AG09319 (cell line): ENCODE measurements at places on chromosomes 2 and 18.

- no peak for DNase-seq
Measured at GRCh38 chr2:223148516-223148915, 96.5 kb downstream of the KCNE4 start.

DNA sequence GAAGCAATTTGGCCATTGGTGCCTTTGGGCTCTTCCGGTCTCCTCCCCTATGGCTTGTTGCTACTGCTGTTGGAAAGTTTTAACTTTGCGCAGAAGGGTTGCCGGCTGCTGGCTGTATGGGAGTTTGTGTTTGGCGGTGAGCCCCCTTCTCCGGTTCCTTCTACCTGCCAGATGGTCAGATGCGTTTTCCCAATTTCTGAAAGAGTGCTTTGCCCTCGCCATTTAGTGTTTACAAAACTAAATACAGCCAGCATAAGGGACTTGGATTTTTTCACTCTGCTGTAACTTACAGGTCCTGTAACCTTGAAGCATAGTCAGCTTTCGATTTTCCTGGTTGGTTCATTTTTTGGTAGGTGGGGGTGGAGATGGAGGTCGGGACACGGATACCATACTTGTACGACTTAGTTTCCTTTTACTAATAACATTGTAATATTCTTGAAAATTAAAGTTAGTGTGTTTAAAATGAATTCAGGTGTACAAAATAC, 604 bp downstream of the COQ10B start:
- DNase-seq, result peak; percentile 76

- DNase-seq, result no peak
Measured at GRCh38 chr18:29146068-29146467, 969.1 kb upstream of the CDH2 start.

DNA sequence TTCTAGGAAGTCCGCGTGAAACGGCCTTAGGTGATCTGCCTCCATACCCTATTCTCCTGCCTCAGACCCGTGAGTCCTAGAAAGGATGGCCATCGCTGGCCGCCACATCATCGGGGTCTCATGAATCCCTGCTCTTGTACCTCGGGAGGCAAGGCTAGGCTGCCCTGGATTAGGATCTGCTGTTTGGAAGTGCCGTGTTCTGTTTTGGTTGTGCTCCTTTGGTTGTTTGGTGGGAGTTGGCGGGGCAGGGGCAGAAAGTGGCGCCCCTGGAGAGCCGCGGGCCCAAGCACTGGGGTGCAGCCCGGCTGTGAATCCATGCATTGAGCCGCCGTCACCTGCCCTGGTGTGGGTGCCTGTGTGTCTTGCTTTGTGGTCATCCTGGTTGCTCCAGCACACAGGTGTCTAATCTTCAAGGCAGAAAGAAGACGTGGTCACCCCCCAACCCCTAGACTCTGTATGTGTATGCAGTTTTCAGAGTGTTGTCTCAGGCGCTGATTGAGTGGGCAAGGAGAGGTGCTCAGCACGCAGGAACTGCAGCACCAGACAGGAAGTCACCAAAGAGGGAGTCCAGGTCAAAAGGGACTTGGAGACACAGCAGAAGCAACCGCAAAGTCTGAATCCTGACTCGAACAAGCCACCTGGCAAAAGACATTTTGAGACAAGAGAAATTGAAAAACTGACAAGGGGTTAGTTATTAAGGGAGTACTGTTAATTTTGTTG, 80.0 kb upstream of the LDLRAD4 start:
- no peak for DNase-seq

GRCh38 chr2:10325278-10326145, 22.8 kb downstream of the HPCAL1 start:
- DNase-seq, result no peak

- DNase-seq, result no peak
Measured at GRCh38 chr2:209719034-209719433, 52.6 kb upstream of the UNC80 start.

DNA sequence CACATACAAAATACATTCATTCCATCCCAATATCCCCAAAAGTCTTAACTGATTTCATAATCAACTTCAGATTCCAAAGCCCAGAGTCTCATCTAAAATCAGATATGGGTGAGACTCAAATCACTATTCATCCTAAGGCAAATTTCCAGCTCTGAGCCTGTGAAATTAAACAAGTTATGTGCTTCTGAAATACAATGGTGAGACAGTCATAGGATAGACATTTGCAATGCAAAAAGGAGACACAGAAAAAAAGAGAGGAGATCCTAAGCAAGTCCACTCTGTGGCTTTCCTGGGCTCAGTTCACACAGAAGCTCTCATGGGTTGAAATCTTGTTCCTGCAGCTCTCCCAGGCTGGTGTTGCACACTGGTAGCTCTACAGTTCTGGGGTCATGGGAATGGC, 18.3 kb downstream of the ZNF892 start:
- DNase-seq, result no peak

DNA sequence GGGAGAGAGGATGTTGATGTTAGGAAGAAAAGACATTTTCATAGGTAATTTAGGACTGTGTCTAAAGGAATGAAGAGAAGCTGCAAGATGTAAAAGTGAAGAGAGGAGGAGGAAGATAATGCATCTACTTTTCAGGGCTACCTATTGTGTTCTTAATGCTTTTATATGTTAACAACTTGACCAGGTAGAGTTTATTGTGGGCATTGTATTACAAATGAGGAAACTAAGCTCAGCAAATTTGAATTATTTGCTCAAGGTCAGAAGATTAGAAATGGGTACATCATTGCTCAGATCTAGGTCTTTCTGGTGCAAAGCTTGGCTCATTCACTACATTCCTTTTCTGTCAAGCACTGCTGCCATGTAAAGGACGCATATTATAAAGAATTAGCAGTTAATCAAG, 441.7 kb downstream of the THSD7B start:
- no peak for DNase-seq

DNA sequence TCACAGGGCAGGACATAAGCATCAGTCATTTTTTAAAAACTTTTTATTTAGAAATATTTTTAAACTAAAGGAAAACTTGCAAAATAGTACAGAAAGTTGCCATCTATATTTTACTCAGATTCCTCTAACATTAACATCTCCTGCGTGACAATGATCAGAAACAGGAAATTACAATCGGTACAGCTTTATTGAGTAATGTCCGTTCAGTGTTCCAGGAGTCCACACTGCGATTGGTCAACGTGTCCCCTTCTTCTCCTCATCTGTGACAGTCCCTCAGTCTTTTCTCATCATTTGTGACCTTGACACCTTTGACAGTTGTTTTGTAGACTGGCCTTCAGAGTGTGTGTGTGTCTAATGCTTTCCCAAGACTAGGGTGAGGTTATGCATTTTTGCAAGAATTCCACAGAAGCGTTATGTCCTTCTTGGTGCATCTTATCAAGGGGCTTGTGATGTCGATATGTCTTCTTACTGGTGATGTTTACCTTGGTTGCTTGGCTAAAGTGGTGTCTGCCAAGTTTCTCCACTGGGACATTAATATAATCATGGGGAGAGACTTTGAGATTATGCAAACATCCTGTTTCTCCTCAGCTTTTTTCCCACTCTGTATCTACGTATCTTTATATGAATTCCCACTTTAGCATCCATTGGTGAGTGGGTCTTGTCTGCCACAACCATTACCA, 21.4 kb upstream of the TMEM177 start:
- DNase-seq, result no peak

DNA sequence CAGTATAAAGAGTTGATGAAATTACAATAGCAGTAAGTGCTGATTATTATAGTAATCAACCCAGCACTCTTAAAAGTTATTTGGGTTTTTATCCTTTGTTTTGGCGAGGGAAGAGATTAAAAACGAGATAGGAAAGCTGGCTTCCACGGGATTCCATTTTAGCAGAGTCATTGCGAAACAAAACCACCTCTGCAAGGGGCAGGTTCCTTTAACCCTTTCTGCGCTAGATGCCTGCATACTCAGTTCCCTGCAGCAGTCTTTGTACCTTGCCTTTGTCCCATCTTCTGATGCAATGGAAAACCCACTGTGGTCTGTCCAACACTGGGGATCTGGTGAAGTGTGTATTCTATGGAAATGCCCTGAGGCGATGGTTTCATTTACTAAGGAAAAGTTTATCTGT, 2.7 kb downstream of the YPEL5 start:
- DNase-seq, result no peak

DNA sequence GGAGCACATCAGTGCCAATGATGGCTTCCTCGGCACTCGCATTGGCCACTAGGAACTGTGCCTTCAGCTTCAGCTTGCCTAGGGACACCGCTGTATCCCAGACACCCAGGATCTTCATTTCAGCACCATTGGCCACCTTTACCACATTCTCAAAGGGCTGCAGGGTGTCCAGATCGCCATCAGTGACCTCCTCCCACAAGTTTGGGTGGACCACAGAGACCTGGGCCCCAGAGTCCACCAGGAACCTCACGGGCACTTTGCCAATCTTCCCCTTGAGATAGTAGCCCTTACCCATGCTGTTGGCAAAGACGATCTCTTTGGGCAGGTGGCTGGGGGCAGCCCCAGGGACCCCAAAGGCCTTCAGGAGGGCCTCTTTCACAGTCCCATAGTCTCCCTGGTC, 610 bp downstream of the ASPRV1 start:
- DNase-seq, result no peak
